ENCODE measurements at places on chromosomes 2 and 18.

GRCh38 chr2:84212611-84213314 is 246.3 kb downstream of the SUCLG1 start:
- no peak for DNase-seq

- DNase-seq, result no peak
These were observed 122.3 kb upstream of the ITGA6 start for GRCh38 chr2:172305066-172305465.

DNA sequence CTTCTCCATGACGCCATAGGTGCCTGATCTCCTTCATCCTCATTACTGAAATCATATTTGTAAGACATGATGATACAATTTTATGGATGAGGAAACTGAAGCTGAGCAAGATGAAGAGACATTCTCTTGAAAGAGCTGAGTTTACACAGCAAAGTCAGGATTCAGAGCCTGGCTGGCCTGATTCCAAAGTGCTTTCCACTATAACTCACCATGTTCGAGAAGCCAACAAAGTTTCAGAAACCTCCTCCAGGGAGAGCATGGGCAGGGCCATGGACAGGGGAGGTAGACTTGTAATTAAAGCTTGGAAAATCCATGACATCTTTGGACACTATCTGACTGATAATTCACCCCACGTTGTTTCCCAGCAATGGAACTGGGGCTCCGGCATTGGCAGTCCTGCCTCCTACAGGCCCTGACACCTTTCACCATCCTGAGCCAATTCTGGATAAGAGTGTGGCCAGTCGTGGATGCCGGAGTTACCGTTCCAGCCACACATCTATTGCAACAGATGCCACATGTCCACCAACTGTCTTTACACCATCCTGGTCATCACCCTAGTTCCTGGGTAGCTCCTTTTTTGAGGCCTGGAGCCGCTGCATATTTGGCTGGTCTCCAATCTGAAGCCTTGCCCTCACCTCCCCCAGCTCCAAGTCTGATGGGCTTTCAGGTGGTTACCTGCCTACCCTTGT is 85.0 kb upstream of the PPP1CB start:
- DNase-seq, result no peak

DNA sequence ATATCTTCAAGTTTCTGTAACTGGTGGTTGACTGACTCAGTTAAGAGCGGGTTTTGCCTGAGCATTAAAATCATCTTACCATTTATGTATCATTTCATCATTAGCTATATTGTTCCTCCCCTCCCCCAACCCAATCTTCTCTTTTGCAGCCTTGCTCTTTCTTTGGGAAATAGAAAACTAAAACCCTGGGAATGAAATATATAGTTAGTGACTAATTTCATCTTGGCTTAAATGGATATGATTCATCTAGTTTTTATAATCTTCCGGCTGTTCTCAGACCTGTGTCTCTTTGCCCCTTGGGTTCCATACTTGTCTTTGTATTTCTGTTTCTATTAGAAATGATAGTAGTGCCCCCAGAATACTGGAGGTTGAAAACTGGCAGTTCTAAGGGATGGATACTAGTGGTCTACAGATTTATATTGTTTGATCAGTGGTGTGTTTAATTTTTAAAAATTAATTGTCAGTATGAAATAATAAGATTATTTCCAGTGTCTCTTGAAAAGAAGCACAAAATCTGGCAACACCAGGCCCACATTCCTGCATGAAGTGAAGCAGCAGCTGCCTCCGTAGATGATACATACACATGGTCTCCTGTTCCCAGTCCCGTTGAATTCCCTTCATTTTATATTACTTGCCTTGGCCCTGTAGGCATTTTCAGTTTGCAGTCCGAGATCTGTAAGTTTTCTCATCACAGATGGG is 44.5 kb downstream of the PHLPP1 start:
- DNase-seq, result no peak

GRCh38 chr2:168797286-168797655 is 5.2 kb upstream of the NOSTRIN start:
- DNase-seq, result no peak

DNA sequence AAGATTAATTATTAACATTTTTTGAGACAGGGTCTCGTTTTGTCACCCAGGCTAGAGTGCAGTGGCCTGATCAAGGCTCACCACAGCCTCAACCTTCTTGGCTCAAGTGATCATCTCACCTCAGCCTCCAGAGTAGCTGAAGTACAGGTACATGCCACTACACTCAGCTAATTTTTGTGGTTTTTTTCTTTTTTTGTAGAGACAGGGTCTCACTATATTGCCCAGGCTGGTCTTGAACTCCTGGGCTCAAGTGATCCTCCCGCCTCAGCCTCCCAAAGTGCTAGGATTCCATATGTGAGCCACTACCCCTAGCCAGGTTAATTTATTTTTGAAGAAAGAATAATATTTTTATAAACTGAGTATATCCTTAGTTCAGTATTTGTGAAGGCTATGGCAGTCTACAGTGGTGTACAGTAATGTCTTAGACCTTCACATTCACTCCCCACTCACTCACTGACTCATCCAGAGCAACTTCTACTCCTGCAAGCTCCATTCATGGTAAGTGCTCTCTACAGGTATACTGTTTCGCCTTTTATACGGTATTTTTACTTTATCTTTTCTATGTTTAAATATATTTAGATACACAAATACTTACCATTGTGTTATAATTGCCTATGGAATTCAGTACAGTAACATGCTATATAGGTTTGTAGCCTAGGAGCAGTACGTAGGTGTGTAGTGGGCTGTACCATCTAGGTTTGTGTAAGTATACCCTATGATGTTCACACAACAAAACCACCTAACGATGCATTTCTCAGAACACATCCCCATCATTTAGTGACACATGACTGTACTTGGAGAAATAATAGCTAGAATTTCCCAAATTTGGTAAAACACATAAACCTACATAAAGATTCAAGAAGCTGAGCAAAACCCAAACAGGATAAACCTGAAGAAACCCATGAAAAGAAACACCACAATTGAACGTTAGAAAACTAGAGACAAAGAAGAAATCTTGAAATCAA is 38.6 kb downstream of the MGAT4A start:
- DNase-seq, result peak; percentile 24

DNA sequence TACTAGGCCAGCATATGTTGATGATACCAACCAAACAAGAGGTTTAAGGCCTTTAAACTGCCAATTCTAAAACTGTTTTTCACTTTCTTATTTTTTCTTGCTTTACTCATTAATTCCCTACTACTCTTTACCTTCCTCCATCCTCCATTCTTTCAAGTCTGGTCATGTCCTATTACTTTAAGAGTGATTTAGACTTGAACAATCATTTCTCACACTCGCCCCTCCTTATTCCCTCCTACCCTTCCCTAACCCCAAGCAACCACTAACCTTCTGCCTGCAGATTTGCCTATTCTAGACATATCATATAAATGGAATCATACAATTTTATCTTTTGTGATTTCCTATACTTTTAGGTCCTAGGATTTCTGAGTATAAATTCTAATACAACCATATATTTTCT is 127.7 kb downstream of the USP34 start:
- DNase-seq, result no peak

- no peak for DNase-seq
These were observed 146.1 kb upstream of the SESTD1 start for GRCh38 chr2:179410552-179411356.

GRCh38 chr2:140696449-140696848 is 1434.4 kb downstream of the LRP1B start:
- DNase-seq, result no peak

Data from stimulated activated CD4-positive, alpha-beta T cell treated with anti-CD3 and anti-CD28 coated beads, Interleukin-1b, Interleukin-23, amount 100 ng/mL, for 4 hours (primary cell).